Mammary epithelial cell (primary cell): ENCODE measurements at places on chromosomes 16 and 17. TPM values are rescaled to one million over a fixed set of nuclear protein-coding genes. Genes with fewer than 3 reads are reported as not detected.

DNA sequence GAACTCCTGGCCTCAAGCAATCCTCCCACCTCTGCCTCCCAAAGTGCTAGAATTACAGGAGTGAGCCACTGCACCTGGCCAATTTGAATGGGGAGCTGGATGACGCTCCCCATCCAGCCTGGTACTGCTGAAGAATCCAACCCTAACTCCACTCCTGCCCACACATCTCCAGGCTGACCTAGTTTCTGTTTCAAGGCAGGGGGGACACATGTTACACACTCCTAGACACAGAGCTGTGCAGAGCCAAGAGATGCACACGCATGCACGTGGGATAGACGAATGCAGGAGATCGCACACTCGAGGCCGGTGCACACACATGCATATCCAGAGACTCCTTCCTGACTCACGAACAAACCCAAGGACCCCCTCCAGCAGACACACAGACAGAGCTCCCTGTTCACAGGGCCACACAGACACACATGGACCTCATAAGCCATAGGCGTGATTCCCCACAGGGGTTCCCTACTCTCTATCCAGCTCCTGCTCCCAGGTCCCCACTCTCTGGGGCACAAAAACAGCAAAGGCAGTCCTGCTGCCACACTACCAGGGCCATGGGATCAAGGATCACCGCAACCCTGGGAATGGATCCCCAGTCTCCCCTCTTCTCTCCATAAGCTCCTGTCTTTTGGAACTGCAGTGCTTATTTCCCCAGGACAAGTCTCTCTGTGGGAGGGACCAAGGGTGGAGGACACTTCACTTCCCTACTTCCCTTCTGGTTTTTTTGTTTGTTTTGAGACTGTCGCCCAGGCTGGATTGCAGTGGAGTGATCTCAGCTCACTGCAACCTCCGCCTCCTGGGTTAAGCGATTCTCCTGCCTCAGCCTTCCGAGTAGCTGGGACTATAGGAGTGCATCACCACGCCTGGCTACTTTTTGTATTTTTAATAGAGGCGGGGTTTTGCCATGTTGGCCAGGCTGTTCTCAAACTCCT, 14.4 kb downstream of the EPOP start:
- DNase-seq: no peak

- no peak for DNase-seq
Measured at GRCh38 chr16:78237841-78238240, 138.4 kb downstream of the WWOX start.

Gene RNF151
- not detected for total RNA-seq

- DNase-seq: peak; percentile 59
Measured at GRCh38 chr17:42422412-42422957, 571 bp downstream of the CAVIN1 start.

Gene C16orf46
- total RNA-seq: 0.17 TPM
